ENCODE measurements at places on chromosomes 4 and X.

- no peak for DNase-seq
Measured at GRCh38 chrX:2351999-2352995, 148.5 kb downstream of the DHRSX start.

- no peak for DNase-seq
Measured at GRCh38 chr4:136383082-136383481, 1149.2 kb downstream of the PCDH18 start.

GRCh38 chrX:15404401-15405096 lies 20.3 kb upstream of the VEGFD start:
- no peak for DNase-seq

DNA sequence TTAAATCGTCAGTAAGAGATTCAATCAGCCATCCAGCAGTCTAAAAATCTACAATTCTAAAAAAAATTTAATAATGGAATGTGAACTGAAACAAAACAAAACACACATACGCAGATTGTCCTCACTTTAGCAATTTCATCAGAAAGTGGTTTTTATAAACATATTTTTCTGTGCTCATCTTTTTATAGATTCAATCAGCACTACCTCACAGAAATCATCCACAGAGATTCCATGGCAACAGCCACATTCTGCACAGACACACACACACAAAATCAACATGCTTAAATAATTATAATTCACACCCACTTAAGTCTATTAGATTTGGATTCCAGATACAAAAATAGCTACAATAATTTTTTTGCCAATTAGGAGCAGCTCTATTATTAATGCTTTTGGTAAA lies 149.0 kb upstream of the KCNIP4 start:
- no peak for DNase-seq

- DNase-seq, result no peak
Measured at GRCh38 chr4:116913451-116913850, 171.9 kb downstream of the TRAM1L1 start.

GRCh38 chr4:177051473-177052060 lies 258.1 kb upstream of the NEIL3 start:
- DNase-seq, result no peak

DNA sequence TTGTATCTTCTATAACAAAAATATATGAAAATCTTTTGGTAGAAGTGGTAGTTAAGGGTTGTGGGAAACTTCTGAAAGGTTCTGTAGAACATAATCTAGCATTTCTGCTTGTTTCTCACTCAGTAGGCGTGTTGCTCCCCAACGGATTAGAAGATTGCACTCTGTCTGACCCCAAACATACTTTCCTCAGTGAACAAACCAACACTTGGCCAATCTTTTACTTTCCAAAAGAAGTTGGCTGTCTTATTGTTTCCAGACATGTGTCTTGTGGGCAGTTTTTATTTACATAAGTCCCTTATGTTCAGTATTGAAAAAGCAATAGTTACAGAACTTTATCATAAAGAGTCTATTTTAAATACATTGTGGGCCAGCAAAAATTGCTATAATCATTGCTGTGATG lies 312.8 kb upstream of the EPHA5 start:
- DNase-seq, result no peak

GRCh38 chr4:76733068-76733771 lies 164.7 kb downstream of the SOWAHB start:
- DNase-seq, result no peak

DNA sequence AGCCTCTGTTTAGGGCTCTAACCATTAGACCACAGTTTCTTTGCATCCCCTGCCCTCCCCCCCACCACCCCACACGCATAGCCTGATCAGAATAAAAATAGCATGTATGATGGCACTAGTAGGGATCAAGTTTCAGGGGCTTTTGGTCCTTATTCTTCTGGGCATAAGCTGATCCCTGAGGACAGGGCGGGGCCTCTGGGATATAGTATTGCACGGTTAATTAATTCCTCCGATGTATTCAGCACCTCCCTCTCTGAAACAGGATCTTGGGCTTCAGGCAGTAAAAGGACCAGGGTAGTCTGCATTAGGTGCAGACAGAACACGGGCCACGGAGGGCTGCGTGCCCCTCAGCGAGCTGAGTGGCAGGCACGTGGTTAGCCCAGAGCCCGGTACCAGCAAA lies 57.1 kb downstream of the ELF4 start:
- DNase-seq, result no peak

DNA sequence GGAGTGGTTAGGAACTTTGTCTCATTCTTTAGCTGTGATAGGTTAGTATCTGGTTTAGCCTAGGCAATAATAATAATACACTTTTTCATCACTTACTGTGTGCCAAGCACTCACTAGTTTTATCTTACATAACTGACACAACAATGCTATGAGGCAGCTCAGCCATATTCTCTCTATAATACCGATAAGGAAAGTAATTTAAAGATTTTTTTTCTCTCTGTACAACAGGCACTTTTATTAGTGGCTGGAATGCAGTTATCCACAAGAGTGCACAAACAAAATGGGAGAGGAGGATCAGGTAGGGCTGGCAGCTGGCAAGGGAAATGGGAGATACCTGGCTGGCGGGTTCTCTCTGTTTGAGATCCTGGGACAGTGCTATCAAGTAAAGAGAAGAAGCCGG lies 7.6 kb downstream of the RELL1 start:
- DNase-seq, result no peak

DNA sequence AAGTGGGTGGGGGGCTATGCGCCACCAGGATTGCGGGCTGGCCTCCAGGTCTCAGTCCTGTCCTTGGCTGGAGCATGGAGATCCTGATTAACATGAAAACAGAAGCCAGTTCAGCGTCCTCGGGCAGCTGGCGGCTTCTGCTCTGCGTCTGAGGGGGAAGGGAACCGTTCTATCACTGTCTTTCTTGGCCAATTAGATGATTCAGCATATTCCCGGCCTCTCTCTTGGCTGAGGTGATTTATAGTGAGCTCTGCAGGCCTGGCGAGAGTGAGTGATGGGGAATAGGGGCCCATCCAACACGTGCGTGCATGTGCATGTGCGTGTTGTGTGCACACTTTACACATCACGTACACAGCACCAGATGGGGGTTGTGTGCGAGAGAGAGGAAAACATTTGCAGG lies 145.8 kb upstream of the ATP6AP2 start:
- no peak for DNase-seq

GRCh38 chr4:610411-611261 lies 14.7 kb upstream of the PDE6B start:
- no peak for DNase-seq

DNA sequence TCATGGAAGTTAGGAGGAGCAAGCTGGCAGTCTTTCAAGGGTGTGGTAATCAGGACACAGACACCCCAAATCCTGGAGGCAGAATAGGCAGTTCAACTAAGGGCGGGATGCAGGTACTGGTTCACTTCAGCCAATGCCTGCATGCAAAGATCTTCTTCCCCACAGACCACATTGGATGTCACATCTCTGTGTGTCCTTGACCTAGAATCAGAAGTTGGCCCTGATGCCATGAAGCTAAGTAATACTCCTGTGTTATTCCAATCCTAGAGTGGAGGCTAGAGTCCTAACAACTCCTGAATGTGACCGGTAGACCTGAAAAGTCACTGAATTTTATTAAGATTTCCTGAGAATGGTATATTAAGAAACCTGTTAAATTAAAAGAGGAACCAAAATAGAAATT lies 165.5 kb downstream of the DMD start:
- no peak for DNase-seq

GRCh38 chr4:32798471-32799159 lies 2078.4 kb downstream of the PCDH7 start:
- DNase-seq, result no peak

GRCh38 chrX:17511556-17511955 lies 136.6 kb downstream of the NHS start:
- no peak for DNase-seq

DNA sequence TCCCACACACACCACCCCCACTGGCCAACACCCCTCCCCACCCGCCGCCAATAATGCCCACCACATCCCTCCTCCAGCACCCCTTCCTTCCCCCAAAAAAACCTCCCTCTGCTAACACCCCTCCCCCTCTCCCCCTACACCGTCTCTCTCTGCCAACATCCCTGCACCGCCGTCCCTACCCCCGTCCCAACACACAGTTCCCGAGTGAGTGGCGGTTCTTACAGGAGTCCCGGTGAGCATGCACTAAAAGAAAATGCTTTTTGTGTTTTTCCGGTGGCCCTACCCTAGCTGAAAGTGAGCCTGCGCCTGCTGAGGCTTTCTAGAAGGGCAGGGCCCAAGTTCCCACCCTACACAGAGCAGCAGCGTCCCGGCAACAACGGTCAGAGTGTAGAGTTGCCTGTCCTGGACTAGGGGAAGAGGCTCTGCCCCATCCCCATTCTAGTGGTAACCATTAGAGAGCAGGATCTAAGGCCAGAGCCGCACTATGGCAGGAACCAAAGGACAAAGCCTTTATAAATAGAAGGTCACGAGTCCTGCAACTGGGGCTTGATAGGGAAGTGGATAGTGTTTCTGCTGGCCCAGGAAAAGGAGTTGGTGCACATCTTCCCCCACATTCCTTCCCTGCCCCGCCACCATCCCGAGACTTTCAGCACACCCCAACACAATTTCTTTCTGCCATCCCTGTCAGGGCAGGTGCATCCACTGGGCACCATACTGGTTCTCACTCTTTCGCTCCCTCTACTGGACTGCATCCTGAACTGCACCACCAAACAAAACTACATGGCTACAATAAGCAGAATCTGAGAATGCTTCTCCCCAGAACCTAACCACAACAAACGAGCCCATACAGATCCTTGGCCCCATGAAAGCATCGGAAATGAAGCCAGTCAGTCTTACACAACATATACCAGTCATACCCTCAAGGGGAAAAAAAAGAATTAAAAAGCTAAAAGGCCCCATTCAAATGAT lies 78.1 kb upstream of the PAGE3 start:
- DNase-seq, result no peak

DNA sequence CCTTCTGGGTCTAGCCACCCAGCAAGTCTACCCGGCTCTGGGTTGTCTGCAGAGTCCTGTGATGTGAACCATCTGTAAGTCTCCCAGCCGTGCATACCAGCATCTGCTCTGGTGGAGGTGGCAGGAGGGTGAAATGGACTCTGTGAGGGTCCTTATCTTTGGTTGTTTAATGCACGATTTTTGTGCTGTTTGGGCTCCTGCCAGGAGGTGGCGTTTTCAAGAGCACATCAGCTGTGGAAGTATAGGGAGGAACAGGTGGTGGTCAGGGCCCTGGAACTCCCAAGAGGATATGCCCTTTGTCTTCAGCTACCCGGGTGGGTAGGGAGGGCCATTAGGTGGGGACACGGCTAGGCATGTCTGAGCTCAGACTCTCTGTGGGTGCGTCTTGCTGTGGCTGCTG lies 66.5 kb upstream of the ZFP42 start:
- DNase-seq, result no peak

DNA sequence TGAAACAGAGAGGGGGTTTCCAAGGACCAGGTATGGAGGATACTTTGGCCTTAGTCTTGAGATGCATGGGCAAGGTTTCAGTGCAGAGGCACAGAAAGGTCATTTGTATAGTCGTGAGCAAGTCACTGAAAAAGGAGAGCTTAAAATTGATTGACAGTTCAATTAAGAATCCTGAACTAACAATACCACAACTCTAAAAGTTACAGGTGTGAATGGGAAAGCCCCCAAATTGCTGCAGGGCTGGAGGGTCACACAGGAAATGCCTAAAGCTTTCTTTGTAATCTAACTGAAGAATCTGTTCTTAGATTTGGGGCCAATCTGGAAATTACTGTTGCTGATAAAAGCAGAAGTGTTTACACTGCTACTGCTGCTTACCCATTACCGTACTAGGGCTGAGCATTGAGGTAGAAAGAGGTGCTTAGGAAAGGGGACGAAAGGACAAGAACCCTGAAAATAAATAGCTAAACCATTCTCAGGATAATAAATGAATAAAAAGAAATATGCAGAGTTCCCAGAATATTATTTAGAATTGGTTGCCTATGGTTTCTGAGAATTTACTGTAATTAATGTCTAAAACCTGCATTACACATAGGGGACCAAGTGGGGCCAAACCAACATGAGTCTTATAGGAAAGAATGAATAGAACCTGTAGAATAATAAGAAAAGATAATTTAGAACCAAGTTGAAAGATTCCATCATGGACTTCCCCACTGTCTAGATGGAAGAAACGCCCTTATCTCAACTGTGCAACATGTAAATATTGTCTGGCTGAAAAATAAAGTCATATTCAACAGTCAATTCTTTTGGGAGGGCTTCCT lies 91.9 kb upstream of the PPP1R2C start:
- no peak for DNase-seq

DNA sequence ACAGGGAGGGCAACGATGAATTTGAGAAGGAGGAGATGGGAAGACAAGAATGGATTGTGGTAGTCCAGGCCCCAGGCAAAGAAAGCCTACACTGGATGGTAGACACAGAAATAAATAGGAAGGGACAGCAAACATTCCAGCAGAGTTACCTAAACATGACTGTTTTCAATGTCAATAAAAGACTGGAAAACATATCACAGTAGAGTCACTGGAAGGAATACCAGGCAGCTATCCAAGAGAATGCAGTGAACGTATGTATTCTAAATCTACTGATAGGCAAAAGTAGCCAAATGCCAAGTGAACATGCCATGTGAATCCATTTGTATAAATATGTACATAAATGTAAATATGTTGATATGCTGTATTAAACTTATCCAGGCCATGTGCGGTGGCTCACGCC lies 183.0 kb downstream of the PALLD start:
- no peak for DNase-seq

- DNase-seq, result no peak
Measured at GRCh38 chrX:136395271-136395670, 92.5 kb upstream of the BRS3 start.

DNA sequence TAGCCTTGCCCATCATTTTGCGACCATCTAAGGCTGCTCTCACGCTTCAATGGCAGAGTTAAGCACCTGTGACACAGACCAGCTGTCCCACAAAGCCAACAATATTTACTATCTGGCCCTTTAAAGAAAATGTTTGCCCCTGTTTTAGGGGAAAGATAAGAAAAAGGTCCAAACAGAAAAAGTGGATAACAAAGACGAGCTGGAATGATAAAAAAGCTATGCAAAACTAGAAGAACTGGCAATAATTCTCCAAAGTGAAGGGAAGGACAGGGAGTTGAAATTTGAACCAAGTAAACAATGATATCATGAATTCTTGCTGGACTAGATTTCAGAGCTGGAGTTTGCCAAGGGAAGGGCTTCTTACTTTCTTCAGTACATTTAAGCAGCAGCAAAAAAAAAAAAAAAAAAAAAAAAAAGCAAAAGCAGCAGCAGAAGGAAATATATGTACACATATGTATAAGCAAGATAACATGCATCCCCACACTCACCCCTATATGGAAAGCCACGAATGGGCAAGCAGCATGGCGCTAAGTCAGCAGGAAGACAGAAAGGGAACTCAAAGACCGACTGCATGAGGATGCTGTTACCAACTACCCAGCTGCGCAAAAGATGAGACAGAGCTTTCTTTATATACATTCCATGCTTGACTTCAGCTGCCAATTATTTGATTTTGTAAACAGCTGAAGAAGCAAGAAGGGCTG lies 12.5 kb downstream of the TRAPPC2 start:
- DNase-seq, result no peak

GRCh38 chrX:29447867-29448266 lies 767.5 kb upstream of the MAGEB2 start:
- DNase-seq, result no peak

DNA sequence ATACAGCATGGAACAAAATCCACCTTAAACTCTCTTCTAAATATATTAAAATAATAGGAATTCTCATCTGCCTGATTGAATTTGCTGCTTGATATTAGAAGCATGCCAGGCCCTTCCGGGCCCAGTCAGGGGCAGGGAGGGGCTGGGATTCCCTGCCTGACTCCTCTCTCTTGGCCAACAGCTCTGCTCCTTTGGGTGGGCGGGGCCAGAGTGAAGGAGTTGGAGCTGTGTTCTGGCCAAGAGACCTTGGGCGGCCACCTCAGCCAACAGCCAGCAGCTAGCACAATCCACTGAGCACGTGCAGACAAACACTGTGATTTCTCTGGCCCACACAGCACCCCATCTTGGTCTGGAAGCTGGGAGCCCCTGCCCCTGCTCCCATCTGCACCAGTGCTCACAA lies 140.3 kb downstream of the PJA1 start:
- no peak for DNase-seq

All from stimulated activated CD4-positive, alpha-beta T cell treated with anti-CD3 and anti-CD28 coated beads, Interleukin-12 subunit alpha, Interleukin-12 subunit beta, amount 100 ng/mL, for 24 hours (primary cell).